ENCODE measurements at places on chromosomes 3 and 15. TPM values are rescaled to one million over a fixed set of nuclear protein-coding genes. Genes with fewer than 3 reads are reported as not detected.
A peak's percentile ranks its signal among the peaks of the same experiment; 100 is the strongest.

DNA sequence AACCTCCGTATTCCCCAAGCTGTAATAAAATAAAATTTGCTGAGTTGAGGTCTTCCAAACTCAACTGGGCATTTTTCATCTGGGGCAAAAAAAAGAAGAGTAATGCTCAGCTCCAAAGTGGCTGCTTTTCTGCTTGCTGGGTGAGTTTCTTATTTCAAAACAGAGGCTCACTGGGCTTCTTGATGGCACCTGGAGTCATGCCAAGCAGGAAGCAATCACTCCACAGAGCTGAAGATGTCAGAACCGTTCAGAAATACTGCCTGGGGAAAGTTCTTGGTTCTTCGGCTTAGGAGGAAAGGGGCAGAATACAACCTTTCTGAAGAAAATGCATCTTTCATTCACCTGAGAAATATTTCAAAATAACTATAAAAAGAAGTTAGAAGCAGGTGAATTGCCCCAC, 4.1 kb downstream of the CCR9 start:
- DNase-seq, result no peak

Gene PARP15
- total RNA-seq, result 0.07 TPM

DNA sequence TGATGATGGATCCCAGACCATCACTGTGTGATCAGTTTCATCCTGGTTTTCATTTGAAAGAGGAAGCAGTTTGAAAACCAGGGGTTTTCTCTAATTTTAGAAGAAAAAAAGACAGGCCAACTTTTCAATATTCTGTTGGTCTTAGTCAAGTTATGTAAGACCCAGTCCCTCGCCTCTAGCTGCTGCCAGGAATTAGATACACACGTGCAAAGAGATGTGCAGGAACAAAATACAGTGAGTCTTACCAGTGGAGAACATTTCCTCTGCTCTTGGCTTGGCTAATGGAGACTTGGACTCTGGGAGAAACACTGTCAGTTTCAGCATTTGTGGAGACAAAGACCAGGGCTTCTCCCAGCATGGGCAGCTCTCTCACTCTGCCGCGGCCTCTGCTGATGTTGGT, 214.9 kb upstream of the C2CD4B start:
- DNase-seq, result no peak

GRCh38 chr3:69665026-69665737, 74.1 kb upstream of the MITF start:
- peak; percentile 60 for DNase-seq

GRCh38 chr3:193798051-193798450, 205.0 kb downstream of the OPA1 start:
- no peak for DNase-seq

DNA sequence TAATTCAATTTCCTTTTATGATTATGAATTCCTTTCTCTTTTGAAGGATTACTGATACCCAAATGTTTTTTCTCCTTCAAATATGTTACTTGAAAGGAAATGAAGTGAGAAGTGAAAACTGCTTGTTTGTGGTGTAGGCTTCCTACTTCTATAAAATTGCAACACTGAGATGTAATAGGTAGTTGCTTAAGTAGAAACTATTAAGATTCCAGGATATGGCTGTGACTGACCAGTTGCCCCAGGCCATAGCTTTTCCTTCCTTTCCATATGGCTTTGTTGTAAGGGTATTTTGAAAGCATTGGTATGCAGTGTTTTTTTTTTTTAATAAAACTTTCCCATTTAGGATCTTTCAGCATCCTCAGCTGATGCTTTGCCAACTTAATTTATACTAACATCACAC, 28.5 kb downstream of the DNAJC13 start:
- DNase-seq, result peak; percentile 57

DNA sequence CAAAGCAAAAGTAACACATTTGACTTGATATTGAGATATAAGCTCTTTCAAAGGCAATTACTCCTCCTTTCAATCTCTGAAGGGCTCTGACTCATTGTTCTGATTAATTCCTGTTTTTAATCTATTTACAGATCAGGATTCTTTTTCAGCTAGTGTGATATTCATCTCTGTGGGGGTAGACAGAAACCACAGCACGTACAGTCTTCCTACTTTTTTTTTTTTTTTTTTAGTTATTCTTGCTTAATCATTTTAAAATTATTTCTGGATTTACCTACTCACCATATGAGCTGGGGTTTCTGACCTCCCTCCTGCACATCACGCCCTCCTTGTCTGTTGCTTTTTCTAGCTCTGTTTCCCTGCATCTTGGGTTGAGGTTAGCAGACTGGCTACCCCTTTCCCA, 1.4 kb downstream of the CNTN3 start:
- no peak for DNase-seq

GRCh38 chr3:32706348-32707025, 21.5 kb downstream of the CNOT10 start:
- DNase-seq, result no peak

DNA sequence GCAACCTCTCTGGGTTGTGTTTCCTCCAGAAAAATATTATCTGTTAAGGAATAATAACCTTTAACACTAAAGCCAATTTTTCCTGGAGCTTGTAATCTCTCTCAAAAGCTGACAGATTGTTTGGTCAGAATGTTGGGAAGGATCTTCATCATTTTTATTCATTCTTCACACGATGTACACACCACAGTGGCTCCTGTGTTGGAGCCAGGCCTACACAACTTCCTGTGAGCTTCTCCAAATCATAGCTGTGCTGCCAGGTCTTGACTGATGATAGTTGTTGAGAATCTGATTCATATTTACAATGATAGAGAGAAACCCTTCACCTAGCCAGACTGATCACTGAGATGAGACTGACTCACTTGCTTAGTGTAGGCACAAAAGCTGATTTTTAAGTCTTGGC, 151.0 kb upstream of the ROBO2 start:
- no peak for DNase-seq

DNA sequence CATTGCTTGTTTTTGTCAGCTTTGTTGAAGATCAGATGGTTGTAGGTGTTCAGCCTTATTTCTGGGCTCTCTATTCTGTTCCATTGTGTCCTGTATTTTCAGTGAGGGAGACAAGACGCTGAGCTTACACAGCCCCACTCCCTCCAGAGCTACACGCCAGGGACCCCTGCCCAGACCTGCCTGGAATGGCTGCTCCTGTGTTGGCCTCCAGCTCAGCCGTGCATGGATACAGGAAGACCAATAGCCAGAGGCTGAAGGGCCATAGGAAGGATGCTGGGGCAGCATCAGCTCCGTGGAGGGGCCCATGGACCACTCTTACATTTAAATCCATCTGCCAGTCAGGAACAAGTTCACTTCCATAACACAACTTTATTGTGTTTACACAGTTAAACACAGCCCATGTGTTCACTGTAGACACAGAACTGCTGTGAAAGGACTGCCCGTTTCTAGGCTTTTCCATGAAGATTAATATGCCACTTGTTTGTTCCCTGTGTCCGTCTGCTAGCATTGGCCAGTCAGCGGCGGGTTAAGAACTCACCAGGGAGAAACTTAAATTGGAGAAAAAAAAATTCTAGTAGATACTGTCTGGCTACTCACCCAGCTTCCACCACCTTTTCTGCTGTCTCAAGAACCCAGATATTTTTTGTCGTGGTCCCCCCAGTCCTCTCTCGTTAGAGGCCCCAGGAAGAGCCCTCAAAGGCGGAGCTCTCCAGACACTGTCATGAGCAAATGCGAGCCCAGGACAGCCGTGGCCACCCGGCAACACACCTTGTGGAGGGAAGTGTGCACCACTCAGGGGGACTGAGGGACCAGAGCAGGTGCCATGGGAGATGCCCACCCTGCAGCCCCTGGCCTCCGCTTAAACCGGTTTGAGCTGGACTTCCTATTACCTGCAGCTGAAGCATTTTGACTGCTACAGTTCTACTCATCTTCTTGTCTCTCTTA, 142.3 kb upstream of the MEF2A start:
- DNase-seq, result no peak

Gene XIRP1
- not detected for total RNA-seq

Gene DNAH12
- 0.04 TPM for total RNA-seq

Gene ERC2
- total RNA-seq, result 0.53 TPM

Gene SCAANT1
- total RNA-seq, result not detected

DNA sequence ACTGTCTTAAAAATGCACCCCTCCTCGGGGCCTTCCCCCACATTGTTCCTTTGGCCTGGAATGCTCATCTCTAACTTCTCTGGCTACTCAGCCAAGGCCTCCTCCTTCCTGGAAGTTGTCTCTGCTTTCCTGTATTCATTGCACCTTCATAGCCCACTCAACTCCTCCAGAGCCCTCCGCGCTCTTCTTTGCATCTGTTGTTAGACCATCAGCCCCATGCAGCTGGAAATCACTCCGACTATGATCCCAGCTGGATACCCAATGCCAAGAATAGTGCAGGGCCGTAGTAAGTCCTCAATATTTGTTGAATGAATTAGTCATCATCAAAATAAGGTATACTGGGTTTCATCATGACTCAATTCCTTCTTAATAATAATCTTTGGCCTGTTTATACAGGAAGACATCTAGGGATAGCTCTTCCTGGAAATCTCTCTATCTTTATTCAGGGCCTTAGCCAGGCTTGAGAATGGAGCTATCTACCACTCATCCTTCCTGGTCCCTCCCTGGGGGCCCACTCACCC, 112.7 kb downstream of the SYNPR start:
- no peak for DNase-seq

DNA sequence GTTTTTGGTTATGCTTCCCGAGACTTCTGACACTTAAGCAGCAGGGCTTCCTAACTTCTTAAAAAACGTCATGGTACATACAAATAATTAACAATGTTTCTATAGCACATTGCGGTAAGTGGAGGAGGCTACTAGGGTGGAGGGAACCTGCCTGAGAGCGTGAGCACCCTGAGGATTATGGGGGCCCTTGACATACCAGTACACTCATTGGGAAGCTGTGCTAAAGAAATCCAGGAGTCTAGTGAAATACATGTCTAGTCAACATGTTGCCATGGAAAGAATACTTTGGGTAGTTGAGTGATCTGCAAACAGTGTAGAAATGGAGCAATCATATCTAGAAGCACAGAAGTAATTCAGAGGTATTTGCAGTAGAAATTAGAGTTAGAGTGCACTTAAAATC, 39.2 kb upstream of the MAPKBP1 start:
- no peak for DNase-seq

Gene RCN2
- total RNA-seq, result 43.5 TPM

- DNase-seq, result no peak
Measured at GRCh38 chr3:27910456-27910855, 188.3 kb upstream of the EOMES start.

DNA sequence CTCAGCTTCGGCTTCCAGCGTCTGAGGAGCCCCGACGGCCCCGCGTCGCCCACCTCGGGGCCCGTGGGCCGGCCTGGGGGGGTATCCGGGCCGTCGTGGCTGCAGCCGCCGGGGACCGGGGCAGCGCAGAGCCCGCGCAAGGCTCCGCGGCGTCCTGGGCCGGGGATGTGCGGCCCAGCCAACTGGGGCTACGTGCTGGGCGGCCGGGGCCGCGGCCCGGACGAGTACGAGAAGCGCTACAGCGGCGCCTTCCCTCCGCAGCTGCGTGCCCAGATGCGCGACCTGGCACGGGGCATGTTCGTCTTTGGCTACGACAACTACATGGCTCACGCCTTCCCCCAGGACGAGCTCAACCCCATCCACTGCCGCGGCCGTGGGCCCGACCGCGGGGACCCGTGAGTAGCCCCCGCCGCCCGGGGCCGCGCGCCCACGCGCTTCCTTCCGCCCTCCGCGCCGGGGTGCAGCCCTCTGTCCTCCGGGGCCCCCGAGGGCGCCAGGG, 462 bp downstream of the EDEM1 start:
- no peak for DNase-seq

DNA sequence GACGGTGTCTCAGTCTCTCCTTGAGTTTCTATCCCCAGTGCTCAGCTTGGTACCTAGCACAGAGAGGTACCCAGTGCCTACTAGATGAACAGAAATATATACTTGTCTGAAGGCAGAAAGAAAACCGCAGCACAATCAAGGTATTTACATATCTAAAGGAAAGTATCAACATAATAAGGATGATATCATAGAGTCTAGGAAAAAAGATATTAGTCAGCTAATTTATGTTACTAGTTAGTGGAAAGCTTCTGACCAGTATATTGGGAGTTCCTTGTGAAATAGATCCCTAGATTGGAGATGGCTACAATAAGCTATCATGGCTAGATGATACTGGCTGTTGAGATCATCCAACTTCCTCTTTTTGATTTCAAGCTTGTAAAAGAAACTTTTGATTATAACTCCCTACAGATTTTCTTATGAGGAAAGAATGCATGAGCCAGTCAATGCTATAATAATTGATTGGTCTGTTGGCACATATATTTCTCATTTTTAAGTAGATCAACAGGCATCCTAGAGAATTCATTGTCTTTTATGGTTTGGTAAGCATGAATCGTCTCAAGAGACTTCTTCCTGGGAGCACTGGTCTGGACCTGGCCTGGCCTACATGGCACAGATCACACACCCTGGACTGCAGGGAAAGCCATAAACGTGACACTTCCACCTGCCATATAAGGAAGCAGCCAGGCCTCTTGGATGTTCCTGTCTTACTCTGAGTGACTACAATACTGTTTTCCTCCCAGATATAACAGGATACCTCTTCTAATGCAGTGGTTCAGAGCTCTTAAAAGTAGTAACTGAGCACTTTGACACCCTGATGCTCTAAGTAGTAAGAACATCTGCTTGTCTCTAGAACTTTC, 60.7 kb downstream of the IMPG2 start:
- no peak for DNase-seq

GRCh38 chr3:139434764-139435307, 41.5 kb downstream of the RBP2 start:
- DNase-seq, result no peak

DNA sequence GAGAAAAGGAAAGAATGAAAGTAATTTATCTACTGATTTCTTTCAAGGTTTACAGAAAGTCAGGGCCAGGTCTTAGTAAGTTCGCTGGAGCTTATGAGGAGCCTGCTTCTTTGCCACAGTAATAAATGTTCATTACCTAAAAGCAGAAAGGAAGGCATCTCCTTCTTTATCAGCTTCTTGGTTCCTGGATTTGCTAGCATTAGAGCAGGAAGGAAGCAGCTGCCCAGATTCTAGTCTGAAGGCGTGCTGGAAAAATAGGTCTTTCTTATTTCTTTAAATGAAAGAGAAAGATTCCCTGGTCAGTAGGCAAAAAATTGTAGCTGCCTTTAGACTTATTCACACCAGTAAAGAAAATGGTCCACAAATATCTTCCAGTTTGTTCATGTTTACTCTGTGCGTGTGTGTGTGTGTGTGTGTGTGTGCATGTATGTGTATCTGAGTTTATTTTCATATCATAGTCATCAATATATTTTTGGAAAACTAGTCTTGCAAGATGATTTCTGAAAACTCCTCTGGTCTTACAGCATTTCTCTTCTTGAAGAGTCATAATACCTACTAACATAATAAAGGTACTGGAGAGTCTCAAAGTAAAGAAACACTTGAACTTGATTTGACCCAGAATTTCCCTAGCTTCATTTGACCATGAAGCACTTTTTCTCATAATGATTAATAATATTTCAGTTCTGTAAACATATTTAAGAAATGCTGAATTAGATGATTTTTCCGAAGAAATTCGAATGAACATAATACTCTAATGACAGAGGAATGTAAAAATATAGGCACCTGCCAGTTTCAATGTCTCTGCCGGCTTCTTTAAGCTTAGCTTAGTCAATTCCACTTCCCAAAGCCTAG, 255.3 kb upstream of the ZPLD1 start:
- DNase-seq, result no peak

Gene RGMA
- not detected for total RNA-seq

- DNase-seq, result no peak
Measured at GRCh38 chr3:133049491-133049890, 11.3 kb downstream of the TMEM108 start.

Gene RPSA
- total RNA-seq, result 1,160 TPM

Data from pulmonary artery endothelial cell (primary cell).